ENCODE measurements at places on chromosomes 5 and 9.
A peak's percentile ranks its signal among the peaks of the same experiment; 100 is the strongest.

DNA sequence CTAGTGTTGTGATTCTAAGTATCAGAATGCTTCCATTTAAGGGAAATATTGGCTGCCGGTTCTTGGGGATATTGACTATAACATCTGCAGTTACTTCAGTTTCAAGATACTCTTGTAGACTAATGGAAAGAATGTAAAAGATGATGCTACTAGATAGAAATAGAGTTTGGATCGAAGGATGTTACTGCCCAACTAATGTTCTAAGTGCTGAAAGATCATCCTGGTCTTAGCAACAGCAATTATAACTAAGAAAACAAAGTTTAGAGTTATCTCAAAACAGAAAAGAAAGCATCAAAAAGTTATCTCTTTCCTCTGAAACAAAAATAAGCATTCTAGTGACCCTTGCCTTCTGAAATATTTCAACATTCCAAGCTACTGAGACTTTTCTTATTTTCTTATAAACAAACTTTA, 49.9 kb downstream of the ITGA1 start:
- DNase-seq, result no peak

DNA sequence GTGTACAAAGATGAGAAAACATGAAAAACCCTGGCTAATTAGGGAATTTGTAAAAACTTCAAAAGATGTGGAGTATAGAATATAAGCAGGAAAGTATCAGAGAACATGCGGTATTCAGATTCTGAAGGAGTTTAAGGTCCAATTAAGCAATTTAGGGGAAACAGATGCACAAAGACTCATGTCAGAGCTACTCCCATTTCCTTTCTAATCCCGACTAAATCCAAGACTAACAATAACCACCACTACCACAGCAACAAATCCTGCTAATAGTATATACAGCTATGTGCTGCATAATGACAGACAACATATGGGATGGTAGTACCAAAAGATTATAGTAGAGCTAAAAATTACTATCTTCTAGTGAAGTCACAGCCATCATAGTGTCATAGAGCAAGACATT, 102.1 kb downstream of the LURAP1L start:
- DNase-seq, result no peak

- no peak for DNase-seq
Observed at GRCh38 chr5:163567811-163568210, 62.4 kb downstream of the MAT2B start.

DNA sequence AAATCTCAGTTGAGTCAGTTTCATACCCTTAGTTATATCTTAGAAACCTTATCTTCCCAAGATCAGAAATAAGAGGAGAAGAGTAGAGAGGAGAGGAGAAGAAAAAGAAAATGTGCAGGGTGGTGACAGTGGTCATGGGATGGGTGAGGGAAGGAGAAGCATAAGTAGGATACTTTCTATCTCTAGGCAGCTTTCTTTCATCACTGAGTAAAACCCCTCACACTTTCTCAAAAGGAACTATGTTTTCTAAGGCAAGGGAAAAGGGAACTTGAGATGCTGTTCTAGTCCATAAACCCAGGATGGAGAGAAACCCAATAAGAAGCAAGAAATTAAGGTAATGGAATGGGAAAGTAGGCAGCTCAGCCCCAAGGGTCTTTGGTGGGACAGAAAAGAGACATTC, 225.3 kb downstream of the MCTP1 start:
- DNase-seq, result no peak

GRCh38 chr5:135240781-135241360, 158.2 kb downstream of the MACROH2A1 start:
- DNase-seq, result peak; percentile 2

- no peak for DNase-seq
Observed at GRCh38 chr9:136292591-136293448, 11.1 kb downstream of the CCDC187 start.

GRCh38 chr5:82346399-82347165, 68.4 kb upstream of the RPS23 start:
- DNase-seq, result peak; percentile 24

DNA sequence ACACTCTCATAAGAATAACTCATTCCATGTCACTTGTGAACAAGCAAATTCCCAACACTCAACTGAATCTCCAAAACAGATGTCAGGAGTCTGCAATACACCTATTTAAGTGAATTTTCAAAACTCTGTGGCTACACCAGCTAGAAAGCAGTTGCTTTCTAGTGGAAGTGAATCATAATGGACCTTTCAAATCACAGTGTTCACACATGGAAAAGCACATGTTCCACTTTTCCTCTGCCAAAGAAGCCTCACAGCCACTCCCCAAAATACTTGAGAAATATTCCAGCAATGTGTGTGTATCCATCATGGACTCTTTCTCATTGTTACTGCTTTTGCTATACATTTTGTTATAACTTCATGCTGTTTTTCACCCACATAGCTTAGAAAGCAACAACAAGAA, 17.4 kb downstream of the MARCHF3 start:
- no peak for DNase-seq

GRCh38 chr5:159825551-159826051, 90.7 kb upstream of the ADRA1B start:
- no peak for DNase-seq

GRCh38 chr9:137358126-137358525, 56.1 kb upstream of the NRARP start:
- no peak for DNase-seq

DNA sequence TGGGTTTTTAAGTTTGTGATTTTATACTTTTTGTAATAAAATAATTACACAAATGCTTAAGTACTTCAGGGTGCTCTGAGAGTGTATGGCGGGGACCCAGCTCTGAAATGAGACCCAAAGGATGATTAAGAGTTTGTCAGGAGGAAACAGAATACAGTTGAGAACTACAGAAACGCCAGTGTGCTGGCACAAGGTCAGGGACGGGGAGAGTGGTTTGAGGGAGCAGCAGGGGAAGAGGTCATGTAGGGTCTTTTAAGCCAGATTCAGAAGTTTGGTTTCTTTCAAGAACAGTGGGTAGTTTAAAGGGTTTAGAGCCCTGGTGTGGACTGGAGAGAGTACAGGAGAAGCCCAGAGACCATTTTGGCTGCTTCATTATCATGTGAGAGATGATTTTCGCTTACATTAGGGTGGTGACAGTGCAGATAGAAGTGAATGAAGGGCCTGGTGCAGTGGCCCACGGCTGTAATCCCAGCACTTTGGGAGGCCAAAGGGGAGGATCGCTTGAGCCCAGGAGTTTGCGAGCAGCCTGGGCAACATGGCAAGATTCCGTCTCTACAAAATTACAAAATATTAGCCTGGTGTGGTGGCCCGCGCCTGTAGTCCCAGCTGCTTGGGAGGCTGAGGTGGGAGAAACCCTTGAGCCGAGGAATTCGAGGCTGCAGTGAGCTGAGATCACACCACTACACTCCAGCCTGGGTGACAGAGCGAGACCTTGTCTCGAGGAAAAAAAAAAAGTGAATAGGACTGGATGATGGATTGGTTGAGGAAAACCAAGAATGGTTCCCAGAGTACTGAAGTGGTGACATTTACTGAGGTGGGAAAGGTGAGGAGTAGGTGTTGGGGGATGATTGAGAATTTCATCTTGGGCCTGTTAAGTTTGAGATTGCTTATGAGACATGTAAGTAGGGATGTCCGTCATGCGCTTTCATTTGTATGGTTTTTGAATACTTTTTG, 1.4 kb upstream of the ETF1 start:
- no peak for DNase-seq

DNA sequence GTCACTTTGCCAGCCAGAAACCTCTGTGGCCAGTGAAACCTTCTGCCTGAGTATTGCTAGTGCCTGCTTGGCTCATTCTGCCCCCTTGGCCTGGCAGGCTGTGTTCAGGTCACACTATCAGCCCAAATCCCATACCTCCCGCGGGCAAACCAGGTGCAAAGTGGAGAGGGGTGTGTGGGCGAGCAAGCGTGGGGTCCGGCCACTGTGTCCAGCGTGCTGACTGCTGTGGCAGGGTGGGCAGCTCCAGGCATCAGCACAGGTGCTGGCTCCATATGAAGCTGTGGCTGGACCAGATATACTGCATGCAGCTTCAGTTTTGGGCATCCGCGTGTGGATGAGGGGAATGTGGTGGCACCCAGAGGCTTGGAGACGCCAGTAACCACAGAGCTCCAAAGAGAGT, 576.5 kb upstream of the EDIL3 start:
- DNase-seq, result no peak

DNA sequence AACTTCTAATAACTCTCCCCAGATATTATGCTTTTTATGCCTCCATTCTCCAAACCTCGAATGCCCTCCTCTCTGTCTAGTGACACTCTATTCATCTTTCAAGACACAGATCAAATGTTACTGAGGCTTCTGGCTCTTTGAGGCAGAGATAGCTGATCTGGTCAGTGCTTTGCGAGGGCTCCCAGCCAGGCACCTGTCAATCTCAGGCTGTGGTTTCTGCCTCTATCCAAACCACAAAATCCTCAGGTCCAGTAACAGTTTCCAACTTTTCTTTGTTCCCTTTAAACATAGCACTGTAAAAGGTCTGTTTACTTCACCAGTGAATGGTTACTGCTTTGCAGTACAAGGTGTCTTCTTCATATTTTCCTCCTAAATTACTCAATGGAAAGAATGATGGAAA, 11.5 kb upstream of the STK32A start:
- no peak for DNase-seq

DNA sequence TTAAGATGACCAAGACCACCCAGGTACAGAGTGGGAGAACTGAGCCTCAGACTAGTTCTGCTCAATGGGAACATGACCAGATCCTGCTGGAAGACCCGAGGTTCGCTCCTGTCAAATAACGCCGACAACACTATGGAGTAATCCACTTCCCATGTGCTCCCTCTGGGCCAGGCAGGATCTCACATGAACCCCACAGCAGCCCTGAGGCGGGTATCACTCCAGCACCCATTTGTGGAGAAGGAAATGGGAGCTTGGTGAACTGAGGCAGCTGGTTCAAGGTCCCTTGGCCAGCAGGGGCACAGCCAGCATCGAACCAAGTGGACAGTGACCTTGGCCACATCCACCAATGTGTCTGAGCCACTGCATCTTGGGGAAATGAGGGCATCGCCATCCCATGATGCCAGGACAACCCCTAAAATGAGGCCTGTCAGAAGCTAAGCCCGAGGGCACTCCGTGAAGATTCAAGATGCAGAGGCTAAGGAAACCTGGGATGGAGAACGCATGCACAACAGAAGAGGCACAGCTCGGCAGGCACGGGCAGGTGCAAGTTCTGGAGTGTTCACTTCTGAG, 8.5 kb downstream of the ANKS6 start:
- DNase-seq, result no peak

- no peak for DNase-seq
Observed at GRCh38 chr9:107142896-107143603, 140.0 kb upstream of the RAD23B start.

DNA sequence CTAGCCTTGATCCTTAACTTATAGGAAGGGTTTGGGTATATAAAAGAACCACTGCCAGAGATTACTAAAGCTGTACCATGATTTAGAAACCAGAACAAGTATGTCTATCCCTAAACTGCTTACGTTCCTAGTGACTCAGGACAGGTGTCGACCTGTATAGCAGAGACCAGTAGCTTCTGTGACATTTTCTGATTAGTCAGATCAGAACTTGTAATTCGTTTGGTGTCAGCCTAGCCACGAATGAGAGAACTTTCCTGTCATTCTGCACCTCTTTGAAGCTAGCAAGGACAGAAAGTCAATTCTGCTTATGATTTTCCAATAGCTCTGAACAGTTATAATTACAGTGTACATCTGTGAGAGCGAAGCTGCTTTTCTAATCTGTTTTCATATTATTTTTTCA, 39.5 kb downstream of the PRKACG start:
- DNase-seq, result no peak

DNA sequence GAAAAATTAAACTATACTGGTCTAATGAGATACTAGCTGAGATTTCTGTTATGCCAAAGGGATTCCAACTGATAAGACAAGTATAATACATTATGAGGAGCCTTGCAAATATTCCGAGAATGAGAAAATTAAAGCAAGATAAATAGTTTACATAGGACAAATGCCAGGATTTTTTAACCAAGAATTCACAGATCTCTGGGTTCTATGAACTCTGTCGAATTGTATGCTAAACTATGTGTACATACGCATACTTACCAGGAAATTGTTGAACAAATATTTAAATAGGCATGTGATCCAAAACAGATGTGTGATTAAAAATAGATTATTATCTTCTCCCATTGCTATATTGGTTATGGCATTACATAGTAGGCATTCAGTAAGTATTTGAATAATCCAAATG, 616.6 kb downstream of the GABRG2 start:
- no peak for DNase-seq

DNA sequence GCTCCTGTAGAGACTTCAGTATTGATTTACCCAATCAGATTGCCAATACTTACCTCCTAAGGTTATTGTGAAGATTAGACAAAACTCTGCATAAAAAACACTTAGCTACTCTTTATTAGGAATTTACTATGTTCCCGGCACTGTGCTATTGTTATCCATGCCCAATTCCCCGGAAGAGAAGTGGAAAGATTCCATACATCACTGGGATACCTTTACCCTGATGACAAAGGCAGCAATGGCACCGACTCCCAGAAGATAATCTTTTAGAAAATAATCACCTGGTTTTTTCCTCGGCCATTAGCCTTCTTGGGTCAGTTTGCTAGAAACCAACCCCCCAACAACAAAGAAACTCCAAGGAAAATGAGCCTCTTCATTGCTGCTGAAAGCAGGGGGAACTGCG, 226.0 kb downstream of the SNX18 start:
- DNase-seq, result no peak

DNA sequence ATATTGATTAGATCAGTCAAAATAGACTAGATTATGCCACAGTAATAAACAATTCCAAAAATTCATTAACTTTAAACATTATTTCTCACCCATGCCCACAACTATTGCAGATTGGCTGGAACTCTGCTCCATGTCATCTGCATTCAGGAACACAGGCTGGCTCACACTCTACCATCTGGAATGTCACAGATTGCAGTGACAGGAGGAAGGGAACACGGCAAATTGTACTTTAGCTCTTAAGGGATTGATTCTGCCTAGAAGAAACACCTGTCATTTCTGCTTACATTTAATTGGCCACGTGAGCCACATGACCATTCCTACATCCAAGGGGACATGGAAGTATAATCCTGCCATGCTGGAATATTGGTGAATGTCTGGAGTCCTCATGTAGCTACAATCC, 54.4 kb downstream of the ATPSCKMT start:
- DNase-seq, result peak; percentile 65

- no peak for DNase-seq
Observed at GRCh38 chr9:18268381-18268780, 205.6 kb upstream of the ADAMTSL1 start.

DNA sequence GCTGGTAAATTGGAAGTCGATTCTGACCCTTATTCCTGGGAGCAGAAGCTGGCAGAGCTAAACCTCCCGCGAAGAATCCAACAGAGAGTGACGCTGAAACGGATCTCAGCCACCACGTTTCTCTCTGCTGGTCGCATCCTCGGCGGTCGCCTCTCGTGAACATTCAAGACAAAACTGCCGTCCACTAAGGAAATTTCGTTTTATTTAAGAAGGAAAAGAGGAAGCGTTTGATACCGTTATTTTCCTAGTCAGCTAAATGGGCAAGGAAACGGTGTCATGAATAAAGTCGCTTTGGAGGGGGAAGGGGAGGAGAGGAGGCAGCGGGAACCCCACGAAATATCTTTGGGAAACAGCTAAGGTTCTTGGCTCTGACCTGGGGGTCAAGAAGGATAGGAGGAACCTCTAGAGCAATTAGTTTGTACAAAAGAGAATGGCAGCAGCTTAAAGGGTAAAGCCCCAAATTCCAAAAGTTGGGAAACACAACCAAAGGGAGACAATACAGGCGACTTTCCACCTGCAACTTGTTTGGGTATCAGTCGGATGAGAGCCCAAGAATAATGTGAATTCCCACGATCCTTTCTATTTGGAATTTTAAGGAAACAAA, 1.9 kb downstream of the FOXB2 start:
- DNase-seq, result no peak

- DNase-seq, result no peak
Observed at GRCh38 chr9:97388721-97389238, 23.1 kb upstream of the TDRD7 start.

GRCh38 chr9:131791542-131792254, 51.8 kb upstream of the RAPGEF1 start:
- DNase-seq, result peak; percentile 50
